ENCODE measurements at places on chromosomes 12 and 14. TPM values are rescaled to one million over a fixed set of nuclear protein-coding genes. Genes with fewer than 3 reads are reported as not detected.

The CHGA gene
- total RNA-seq: not detected

The RNASE2 gene
- total RNA-seq: 0.13 TPM

The MYBPC1 gene
- total RNA-seq: 2,328 TPM

DNA sequence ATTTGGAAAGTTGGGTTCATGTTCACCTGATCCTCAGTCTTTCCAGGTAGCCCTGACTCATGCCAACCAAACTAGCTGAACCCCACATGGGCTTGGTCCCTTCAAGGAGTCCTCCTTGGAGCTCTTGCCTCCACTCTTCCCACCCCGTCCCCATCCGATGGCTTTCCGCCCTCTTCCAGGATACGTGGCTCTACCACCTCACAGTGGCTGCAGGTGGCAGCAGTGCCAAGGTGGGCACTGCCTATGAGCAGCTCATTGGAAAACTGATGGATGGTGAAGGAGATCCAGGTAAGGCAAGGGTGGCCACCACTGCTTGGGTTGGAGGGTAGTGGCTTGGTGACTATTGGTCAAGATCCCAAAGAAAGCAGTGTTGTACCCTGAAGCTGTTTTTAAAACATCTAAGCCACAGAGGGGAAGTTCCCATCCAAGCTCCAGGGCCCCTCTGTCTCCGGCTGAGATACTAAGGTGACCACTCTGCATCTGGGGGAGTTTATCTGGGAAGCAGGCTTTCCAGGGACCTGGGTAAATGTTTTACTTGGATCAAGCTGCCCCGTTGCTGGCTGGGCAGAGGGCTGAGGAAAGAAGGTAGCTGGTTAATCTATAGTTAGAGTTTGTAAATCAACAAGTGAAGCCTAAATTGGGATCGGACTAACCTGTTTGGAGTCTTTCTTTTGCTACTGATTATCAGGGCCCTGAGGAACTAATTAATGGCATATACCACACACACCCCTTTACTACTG lies 23.7 kb downstream of the PIGH start:
- no peaks in the 10 kb centered on the region for H3K27me3 ChIP-seq
- DNase-seq: no peak
- H3K4me3 ChIP-seq: no peak overlapping the region
- H3K4me1 ChIP-seq: no peaks in the 10 kb centered on the region
- H3K27ac ChIP-seq: no peak overlapping the region

DNA sequence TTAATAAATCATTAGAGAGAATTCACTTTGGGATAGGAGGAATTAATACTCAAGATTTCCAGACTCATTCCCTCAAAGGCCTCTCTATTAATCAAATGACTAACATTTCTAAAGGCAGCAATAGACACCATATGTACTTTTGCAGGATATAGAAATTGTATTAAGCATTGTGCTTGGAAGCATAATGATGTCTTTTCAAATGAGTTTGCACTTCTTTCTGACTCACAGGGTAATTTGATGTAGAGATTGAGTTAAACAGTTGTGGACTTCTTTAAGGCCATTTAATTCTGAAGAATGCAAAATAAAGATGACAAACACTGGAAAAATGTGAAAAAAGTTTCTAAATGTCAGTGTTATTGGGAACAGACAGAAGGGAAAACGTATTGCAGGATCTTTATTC lies 63.4 kb upstream of the CSRP2 start:
- no peak overlapping the region for H3K4me3 ChIP-seq
- DNase-seq: no peak
- H3K4me1 ChIP-seq: peaks cover 3% of the 10 kb centered on the region
- no peaks in the 10 kb centered on the region for H3K27me3 ChIP-seq
- no peak overlapping the region for H3K27ac ChIP-seq
- H3K36me3 ChIP-seq: no peaks in the 10 kb centered on the region

GRCh38 chr12:39572551-39572950 lies 47.1 kb downstream of the ABCD2 start:
- H3K27ac ChIP-seq: no peak overlapping the region
- H3K4me1 ChIP-seq: no peaks in the 10 kb centered on the region
- DNase-seq: peak; percentile 24
- H3K36me3 ChIP-seq: no peaks in the 10 kb centered on the region
- no peak overlapping the region for H3K4me3 ChIP-seq

GRCh38 chr14:38808734-38809455 lies 294.1 kb downstream of the SEC23A start:
- H3K36me3 ChIP-seq: no peaks in the 10 kb centered on the region
- H3K27ac ChIP-seq: no peak overlapping the region
- no peak overlapping the region for H3K4me3 ChIP-seq
- no peaks in the 10 kb centered on the region for H3K4me1 ChIP-seq
- no peaks in the 10 kb centered on the region for H3K27me3 ChIP-seq

GRCh38 chr14:81062816-81063215 lies 107.4 kb downstream of the TSHR start:
- peak; percentile 10 for DNase-seq
- H3K27ac ChIP-seq: no peak overlapping the region
- H3K36me3 ChIP-seq: no peaks in the 10 kb centered on the region
- H3K27me3 ChIP-seq: no peaks in the 10 kb centered on the region
- H3K4me1 ChIP-seq: no peaks in the 10 kb centered on the region
- H3K4me3 ChIP-seq: no peak overlapping the region

DNA sequence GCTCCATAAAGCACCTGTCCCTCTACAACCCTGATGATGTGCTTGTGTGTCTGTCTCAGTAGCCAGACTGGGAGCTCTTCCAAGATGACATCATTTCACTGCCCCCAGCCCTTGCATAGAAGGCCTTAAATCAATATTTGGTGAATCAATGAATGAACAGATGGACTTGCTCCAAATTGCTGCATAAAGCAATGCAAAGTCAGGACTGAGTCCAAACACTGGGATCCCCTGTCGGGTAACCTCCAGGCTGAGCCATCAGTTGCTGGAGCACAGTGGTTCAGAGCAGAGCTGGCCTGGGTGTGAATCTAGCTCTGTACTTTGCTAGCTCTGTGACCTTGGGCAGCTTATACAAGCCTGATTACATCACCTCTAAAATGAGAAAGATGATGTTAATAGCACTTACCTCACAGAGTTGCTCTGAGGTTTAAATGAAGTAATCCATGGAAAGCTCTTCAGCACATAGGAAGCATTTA lies 120.3 kb upstream of the VASH1 start:
- DNase-seq: peak; percentile 80
- H3K4me1 ChIP-seq: peaks cover 10% of the 10 kb centered on the region
- H3K27ac ChIP-seq: no peak overlapping the region
- H3K27me3 ChIP-seq: no peaks in the 10 kb centered on the region

GRCh38 chr12:48106681-48107613 lies 1.1 kb upstream of the SENP1 start:
- no peaks in the 10 kb centered on the region for H3K36me3 ChIP-seq
- peaks cover 10% of the 10 kb centered on the region for H3K4me1 ChIP-seq
- peak overlapping the region; percentile 99 for H3K27ac ChIP-seq

The IGF1 gene
- 26.5 TPM for total RNA-seq

DNA sequence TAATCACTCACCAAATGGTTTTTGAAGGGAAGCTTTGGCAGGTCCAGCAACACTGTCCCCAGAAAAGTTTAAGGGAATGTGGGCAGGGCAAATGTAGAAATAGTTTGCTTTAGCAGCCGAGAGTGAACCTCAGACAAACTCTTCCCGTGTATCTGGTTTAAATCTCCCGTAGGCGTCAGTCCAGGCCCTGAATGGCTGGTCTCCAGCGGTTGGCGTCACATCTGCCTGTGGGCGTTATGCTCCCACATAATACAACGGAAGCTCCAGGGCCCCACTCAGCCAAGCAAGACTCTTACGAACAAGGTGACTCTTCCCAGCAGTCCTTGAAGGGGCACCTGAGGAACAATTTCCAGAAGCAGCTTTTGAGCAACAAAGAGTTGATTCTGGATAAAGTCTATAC lies 942 bp downstream of the ZC2HC1C start:
- H3K4me1 ChIP-seq: peaks cover 22% of the 10 kb centered on the region
- peak; percentile 70 for DNase-seq
- peak overlapping the region; percentile 96 for H3K27ac ChIP-seq
- H3K4me3 ChIP-seq: no peak overlapping the region

DNA sequence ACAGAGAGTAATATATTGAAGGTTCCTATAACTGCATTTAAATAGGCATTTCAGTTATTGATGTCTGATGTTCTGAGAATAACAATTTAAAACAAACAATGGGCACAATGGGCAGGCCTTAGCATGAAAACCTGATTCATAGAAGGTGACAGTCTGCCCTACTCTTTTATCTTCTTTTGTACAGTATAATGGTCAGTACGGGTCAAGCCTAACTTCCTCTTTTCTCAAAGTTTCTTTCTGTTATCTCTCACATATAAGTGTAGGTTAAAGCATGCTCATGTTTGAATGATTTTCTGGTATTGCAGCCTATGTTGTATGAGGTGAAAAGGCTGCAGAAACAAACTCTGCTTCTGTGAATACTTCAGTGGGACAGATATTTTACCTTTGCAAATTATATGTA lies 14.2 kb downstream of the FKBP3 start:
- no peak for DNase-seq
- H3K27ac ChIP-seq: no peak overlapping the region
- no peak overlapping the region for H3K4me3 ChIP-seq
- no peaks in the 10 kb centered on the region for H3K27me3 ChIP-seq

DNA sequence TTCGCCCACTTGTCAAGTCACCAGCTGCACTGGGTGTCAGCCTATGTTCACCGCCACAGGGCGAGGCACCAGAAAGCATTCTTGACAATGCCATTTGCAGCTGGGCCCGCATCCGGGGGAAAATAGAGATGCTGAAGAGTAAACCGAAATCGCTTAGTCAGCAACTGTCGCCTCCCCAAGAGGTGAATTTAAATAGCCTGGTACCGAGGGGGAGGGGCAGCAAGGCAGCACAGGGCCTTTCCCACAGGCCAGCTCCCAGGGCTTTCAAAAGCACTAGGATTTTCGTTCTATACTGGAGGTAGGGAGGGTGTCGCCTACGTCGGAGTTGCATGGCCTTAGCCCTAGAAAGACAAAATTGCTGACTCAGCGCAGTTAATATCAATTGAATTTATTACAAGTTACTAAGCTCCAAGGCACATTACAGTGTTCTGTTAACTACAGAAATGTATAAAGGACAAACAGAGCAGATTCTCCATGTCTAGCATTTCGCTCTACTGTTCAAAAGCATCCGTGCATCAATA lies 4.3 kb downstream of the IRF2BPL start:
- peak overlapping the region; percentile 74 for H3K27ac ChIP-seq
- H3K27me3 ChIP-seq: no peaks in the 10 kb centered on the region
- H3K4me1 ChIP-seq: peaks cover 39% of the 10 kb centered on the region
- peaks cover 17% of the 10 kb centered on the region for H3K36me3 ChIP-seq

The PRORP gene
- 22.7 TPM for total RNA-seq

GRCh38 chr12:113088971-113089756 lies 32.6 kb downstream of the DTX1 start:
- H3K27ac ChIP-seq: no peak overlapping the region
- peaks cover 39% of the 10 kb centered on the region for H3K27me3 ChIP-seq
- no peaks in the 10 kb centered on the region for H3K36me3 ChIP-seq

The MAP1LC3B2 gene
- 0.71 TPM for total RNA-seq

The NUAK1 gene
- total RNA-seq: 8.0 TPM

GRCh38 chr12:13004361-13004760 lies 4.3 kb upstream of the HEBP1 start:
- H3K27me3 ChIP-seq: no peaks in the 10 kb centered on the region
- no peak for DNase-seq
- H3K4me3 ChIP-seq: no peak overlapping the region
- no peak overlapping the region for H3K27ac ChIP-seq

All from muscle of leg (tissue), 16 donors.